MG63 (cell line): ENCODE measurements at places on chromosomes 7 and 10.
A peak's percentile ranks its signal among the peaks of the same experiment; 100 is the strongest.

- no peak for DNase-seq
Measured at GRCh38 chr10:125555743-125556142, 127.2 kb downstream of the TEX36 start.

DNA sequence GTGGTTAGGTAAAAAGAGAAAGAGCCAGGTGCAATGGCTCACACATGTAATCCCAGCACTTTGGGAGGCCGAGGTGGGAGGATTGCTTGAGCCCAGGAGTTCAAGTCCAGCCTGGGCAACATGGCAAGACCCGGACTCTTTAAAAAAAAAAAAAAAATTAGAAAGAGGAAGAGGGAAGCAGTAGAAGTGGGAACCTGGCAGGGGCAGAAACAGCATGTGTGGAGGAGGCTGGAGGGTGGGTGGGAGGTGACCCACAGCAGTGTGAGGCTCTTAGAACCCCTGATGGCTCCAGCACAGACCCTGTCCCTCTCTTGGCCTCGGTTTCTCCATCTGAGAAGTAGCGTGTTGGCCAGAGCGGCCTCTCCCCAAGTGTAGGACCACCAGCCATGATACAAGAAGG, 4.9 kb upstream of the CCL24 start:
- DNase-seq = no peak

DNA sequence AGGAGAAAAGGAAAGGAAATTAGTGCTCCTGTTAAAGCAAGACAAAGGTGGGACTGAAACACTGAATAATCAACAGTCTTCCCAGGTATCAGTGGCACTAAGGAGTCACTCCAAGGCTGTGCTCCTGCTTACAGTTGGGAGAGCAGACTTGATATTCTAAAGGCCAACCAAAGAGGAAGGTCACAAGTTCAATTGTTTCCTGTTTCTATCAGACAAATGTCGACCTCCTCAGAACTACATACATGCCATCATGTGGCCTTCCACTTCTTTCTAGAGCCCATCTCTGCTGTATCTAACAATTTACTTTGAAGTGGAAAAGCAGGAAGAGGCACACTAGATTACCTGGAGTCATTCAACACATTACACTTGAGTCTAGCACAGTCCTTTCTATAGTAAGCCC, 3.4 kb downstream of the ZNF239 start:
- DNase-seq = no peak

DNA sequence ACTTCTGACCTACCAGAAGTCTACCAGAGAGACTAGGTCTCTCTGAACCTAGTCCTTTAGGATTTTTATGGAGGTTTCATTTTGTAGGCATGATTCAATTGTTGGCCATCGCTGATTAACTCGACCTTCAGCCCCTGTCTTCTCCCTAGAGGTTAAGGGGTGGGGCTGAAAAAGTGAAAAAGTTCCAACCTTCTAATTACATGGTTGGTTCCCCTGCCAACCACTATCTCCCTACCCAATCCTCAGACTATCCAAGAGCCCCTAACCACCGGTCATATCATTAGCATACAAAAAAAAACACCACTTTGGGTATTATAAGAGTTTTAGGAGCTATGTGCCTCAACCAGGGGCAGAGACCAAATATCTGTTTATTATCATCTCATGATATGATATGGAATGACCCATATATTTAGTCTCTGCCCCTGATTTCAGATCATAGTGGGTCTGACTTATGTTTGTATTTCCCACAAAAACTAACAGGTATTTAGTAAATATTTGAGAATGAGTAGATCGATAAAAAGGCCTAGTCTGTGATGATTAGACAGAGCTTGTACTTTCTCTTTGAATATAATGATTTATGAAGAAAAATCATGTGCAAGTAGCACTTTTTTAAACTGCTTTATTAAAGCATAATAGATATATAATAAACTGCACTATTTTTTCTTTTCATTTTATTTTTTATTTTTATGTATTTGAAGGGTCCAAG, 35.8 kb downstream of the DNAJC9 start:
- DNase-seq = no peak

GRCh38 chr7:157268540-157268939, 68.3 kb upstream of the DNAJB6 start:
- DNase-seq = peak; percentile 42

- no peak for DNase-seq
Measured at GRCh38 chr7:143407287-143408251, 1.1 kb downstream of the EPHA1 start.

GRCh38 chr10:59234816-59235429, 58.5 kb downstream of the PHYHIPL start:
- peak; percentile 1 for DNase-seq
